Stimulated activated CD4-positive, alpha-beta T cell treated with anti-CD3 and anti-CD28 coated beads, TNF-alpha, amount 100 ng/mL, for 1 hour (primary cell): ENCODE measurements at places on chromosomes 13 and 19.

- DNase-seq = no peak
Observed at GRCh38 chr19:38003438-38004185, 96.6 kb downstream of the SIPA1L3 start.

DNA sequence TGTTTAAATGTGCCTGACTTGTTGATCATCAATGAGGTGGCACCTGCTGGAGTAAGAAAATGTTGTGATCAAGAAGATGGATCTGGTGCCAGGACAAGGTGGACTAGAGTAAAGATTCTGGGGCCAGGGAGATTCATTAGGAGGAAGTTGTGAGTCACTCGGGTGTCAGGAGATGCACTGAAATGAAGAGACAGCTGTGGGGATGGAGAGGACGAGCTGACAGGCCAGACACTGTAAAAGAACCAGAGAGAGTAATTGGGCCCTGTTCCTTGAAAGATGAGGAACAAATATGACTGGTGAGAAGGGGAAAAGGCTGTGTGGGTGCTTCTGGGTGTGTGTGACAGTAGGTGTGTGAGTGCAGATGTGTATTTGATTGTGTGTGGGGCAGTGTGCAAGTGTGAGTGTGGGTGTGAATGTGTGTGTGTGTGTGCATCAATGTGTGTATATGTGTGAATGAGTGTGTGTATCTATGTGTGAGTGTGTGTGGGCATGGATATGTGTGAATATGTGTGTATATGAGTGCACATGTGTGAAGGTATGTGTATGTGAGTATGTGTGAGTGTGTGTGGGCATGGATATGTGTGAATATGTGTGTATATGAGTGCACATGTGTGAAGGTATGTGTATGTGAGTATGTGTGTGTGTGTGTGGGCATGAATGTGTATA is 260.5 kb downstream of the RFC3 start:
- no peak for DNase-seq

GRCh38 chr19:15108845-15109767 is 1.9 kb downstream of the SYDE1 start:
- no peak for DNase-seq

DNA sequence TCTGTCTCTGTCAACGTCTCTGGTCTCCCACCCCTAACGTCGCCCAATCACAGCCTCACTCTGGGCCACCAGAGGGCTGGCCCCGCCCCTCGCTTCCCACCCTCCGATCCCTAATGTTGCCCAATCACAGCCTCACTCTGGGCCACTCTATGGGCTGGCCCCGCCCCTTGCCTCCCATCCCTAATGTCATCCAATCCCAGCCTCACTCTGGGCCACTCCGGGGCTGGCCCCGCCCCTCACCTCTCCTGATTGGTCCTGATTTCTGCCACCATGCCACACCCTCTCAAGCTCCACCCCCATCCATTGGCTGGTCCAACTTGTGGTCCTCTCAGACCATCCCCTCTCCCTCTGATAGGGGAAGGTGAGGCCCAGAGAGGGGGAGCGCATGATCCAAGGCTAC is 24.9 kb downstream of the CELF5 start:
- DNase-seq = no peak

GRCh38 chr19:8697671-8698432 is 743 bp downstream of the ACTL9 start:
- DNase-seq = no peak

GRCh38 chr13:32947411-32948276 is 68.6 kb upstream of the KL start:
- no peak for DNase-seq
